ENCODE measurements at places on chromosomes 7 and 10.

DNA sequence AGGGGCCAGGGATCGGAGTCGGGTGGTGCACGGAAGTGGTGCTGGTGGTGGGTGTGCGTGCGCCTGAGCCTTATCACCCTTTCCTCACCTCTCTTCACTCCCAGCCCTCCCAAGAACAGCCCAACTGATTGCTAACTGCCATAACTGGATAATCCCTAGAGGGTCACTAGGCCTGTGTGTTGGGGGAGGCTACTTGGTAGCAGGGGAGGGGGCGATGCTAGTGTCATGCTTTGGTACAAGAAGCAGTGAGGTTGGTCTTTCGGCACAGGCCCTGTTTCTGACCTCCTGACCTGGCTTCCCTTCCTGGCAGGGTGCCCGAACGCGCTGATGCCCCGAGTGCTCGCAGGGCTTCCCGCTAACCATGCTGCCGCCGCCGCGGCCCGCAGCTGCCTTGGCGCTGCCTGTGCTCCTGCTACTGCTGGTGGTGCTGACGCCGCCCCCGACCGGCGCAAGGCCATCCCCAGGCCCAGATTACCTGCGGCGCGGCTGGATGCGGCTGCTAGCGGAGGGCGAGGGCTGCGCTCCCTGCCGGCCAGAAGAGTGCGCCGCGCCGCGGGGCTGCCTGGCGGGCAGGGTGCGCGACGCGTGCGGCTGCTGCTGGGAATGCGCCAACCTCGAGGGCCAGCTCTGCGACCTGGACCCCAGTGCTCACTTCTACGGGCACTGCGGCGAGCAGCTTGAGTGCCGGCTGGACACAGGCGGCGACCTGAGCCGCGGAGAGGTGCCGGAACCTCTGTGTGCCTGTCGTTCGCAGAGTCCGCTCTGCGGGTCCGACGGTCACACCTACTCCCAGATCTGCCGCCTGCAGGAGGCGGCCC is 652 bp downstream of the KAZALD1 start:
- peak; percentile 43 for DNase-seq

DNA sequence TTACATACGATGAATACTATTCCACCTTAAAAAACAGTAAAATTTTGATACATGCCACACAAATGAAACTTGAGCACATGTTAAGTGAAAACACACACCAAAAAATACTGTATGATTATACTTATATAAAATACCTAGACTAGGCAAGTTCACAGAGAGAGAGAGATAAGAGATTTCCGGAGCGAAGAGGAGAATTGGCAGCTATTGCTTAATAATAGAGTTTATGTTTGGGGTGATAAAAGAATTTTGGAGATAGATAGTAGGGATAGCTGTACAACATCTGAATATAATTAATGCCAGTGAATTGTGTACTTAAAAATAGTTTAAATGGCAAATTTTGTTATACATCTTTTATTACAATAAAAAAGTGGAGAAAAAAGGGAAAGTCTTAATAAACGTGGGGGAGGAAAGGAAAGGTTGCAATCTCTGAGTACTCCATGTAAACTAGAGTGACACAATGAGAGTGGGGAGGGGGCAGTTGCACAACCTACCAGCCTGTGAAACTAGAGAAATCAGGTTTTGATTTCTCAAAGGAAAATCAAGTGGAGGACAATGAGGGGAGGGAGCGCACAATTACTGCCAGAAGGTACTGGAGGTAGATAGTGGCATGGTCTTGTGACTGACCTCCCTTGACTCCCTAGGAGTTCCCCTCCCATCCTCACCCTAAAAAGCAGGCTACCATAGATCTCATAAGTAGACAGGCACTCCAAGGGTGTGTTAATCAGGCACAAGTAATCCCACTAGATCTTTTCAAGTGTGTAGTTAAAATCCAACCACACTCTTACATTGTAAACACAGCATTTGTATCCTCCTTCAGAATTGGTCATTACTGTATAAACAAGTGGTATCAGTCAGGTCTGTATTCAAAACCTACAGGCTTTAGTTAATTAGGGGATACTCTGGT is 31.6 kb upstream of the ANK3 start:
- no peak for DNase-seq

GRCh38 chr7:20316706-20317105 is 14.0 kb upstream of the ITGB8 start:
- DNase-seq: no peak

GRCh38 chr7:111678281-111678680 is 116.0 kb upstream of the IMMP2L start:
- DNase-seq: no peak

DNA sequence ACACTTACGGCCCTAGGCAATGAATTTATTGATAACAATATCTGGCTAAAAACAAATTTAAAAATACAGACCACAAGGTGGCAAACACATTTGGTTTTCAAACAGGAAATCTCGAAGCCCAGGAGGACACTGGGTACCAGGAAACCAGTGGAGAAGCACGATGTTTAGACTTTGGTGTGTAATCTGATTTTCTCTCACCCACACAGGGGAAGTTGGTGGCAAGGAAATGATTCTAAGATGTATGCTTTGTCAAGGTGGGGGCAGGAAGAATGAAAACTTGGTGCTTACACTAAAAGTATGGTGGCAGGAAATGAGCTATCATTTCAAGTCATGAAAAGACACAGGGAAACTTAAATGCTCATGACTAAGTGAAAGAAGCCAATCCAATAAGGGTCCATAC is 113.2 kb upstream of the ANKRD1 start:
- no peak for DNase-seq

DNA sequence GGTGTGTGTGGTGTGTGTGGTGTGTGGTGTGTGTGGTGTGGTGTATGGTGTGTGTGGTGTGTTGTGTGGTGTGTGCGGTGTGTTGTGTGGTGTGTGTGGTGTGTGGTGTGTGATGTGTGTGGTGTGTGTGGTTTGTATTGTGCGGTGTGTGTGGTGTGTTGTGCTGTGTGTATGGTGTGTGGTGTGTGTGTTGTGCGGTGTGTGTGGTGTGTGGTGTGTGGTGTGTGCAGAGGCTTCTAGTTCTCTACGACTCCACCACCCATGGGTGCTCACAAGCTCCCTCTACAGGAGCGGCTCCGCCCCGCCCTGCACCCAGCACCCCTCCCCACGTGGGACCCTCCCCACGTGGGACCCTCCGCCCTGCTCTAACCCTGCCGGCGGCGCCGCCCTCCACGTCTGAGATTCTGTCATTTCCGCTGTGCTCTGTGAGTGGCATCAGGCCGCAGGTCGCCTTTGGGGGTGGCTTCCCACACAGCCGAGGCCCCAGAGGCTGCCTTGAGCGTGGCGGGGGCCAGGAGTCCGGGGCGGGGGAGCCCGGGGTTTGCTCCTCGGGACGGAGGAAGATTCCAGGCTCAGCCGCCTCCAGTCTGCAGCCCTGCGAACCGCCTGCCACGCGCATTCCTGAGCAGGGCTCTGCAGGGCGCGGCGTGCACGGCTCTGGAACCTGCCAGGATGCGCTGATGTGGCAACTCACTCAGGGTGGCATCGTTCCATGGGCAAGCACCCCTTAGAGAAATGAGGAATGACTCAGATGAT is 37.0 kb upstream of the DNAJB6 start:
- DNase-seq: peak; percentile 9

- no peak for DNase-seq
Observed at GRCh38 chr10:75226656-75227055, 9.1 kb downstream of the COMTD1 start.

GRCh38 chr7:47233996-47234395 is 347.9 kb downstream of the TNS3 start:
- DNase-seq: no peak

- DNase-seq: no peak
Observed at GRCh38 chr10:28149746-28150145, 150.9 kb upstream of the ODAD2 start.

GRCh38 chr7:84085147-84085546 is 109.4 kb downstream of the SEMA3A start:
- DNase-seq: no peak

DNA sequence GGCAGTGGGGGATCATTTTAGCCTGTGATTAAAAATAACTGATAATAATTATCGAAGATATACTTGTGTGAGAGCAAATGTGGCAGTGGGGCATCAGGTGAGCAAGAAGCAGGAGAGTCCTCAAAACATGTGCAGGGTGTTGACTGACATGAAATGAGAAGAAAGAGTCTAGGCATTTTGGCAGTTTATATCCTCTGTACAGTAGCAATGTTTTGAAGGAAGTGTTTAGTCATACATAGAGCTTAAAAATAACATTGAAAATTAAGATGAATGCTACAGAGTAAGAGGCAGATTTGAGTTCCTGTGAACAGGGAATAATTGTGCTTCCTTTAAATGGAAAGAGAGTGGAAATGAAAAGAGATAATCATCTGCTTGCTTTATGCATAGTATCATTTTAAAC is 47.4 kb downstream of the VPS50 start:
- no peak for DNase-seq

DNA sequence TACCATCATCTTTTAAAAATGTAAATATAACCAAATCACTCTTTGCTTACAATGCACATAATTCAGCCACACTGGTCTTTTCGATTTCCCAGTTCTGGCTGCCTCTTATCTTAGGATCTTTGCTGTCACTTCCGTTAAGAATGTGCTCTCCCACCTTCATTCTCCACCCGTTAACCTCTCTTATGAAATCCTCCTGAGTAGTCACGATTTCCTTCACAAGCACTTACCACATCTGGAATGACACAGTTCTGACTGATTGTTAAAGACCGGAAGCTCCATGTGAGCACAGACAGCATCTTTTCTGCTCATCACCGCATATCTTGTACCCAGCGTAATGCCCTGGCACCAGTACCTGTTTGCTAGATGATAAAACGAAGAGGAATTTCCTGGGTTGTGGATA is 84.3 kb downstream of the CUL2 start:
- DNase-seq: no peak

DNA sequence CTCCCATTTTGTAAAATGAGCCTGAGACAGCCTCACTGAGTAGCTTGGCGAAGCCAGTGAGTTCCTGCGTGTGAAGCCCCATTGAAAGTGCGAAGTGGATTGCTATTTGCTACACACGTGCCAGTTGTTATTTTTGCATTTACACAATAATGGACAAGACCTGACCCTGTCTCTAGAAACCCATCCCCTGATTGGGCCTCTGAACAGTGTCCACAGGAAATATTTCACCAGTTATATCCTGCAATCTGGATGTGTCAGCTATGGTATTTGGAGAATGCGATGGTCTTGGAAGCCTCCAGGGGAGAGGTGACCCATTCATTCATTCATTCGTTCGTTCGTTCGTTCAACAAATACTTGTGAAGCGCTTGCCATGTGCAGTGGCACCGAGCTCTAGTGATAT is 37.1 kb downstream of the COL13A1 start:
- no peak for DNase-seq

- no peak for DNase-seq
Observed at GRCh38 chr7:50655020-50655419, 89.8 kb upstream of the DDC start.

- no peak for DNase-seq
Observed at GRCh38 chr7:2197436-2198155, 35.1 kb downstream of the MAD1L1 start.
